ENCODE measurements at places on chromosomes 4 and X.

DNA sequence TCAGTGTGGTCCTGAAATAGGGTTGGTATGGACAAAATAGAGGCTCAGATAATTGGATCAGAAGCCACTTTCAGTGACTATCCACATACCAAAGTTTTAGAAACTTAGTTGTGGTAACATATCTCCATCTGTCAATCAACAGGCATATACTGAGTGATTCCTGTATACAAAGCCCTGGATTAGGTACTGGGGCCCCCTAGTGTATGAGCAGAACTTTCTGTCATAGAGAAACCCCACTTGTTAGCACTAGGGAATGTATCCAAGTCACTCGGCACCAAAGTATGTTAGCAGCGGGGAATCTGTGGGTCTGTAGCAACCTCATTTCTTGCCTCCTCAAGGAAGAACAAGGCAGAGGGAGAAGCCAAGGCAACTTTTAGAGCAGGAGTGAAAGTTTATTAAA lies 50.7 kb downstream of the MAP7D3 start:
- peak; percentile 60 for DNase-seq

DNA sequence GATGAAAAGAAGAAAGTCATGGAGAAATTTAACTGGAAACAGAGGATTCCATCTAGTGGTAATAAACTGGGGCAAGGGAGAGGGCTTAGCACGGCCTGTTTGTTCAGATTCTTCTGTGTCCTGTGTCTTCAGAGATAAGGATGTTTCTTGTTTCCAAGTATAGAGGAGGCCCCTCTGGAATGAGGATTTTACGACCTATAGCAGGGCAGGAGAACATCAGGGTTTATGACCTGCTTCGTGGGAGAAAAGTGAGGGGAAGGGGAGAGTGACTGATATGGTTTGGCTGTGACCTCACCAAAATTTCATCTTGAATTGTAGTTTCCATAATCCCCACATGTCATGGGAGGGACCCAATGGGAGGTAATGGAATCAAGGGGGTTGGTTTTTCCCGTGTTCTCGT lies 93.0 kb upstream of the LDB2 start:
- DNase-seq: no peak

- DNase-seq: no peak
These were observed 118.2 kb downstream of the PPP3CA start for GRCh38 chr4:101229116-101229515.

- no peak for DNase-seq
These were observed 165.1 kb downstream of the SLIT2 start for GRCh38 chr4:20416800-20417199.

GRCh38 chr4:24705016-24705753 lies 90.2 kb upstream of the SOD3 start:
- DNase-seq: no peak

DNA sequence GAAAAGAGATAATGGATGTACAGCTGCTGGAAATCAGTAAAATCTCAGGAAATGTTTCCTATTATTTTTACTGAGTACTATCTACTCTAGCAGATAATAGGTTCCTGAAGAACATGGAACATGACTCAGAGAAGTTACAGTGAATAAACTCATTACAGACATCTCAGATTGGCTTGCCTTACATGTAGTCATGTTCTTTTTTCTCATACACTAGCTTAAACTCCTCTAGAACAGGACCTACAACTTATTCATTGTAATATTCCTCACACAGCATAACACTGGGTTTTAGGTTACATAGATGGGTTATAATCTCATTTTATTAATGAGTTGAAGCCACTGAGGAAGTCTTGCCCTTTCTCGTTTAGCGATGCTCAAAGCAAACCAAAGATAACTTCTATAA lies 86.9 kb upstream of the BMP2K start:
- DNase-seq: peak; percentile 70

All from fibroblast of mammary gland (primary cell).